ENCODE measurements at places on chromosomes 11 and 22.

DNA sequence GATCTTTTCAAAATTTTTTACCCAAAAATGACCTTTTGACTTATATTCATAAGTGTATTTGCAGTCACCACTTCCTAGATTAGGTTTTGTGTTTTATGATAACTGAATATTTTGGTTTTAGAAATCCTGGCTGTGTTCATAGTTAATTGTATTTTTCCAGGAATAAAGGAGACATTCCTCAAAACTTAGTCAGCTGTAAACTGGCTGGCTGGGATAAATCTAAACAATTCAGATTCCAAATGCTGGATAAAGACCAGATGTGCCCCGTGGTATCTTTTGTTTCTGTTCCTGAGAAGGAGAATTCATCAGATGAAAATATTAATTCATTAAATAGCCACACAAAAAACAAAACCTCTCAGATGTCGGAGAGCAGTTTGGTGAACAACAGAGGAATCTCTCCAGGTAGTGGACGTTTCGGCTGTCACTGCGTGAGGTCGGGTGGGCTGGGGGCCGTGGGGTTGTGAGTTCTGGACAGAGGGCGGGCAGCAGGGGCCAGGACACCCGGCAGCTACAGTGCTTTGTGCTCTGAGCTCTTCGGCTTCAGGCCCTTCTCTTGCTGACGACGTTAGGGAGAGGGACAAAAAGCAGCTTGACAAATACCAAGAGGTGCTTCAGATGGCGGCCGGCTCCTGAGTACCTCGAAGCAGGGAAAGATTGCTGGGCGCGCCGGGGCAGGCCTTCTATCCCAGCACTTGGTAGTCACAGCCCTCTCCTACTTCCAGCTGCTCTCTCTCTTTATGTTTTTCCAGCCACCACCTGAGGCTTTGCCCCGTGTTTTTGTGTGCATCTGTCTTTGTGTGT lies 24.6 kb downstream of the MOV10L1 start:
- peak; percentile 88 for DNase-seq

- peak; percentile 35 for DNase-seq
Measured at GRCh38 chr11:96390488-96390792, 627 bp downstream of the JRKL start.

DNA sequence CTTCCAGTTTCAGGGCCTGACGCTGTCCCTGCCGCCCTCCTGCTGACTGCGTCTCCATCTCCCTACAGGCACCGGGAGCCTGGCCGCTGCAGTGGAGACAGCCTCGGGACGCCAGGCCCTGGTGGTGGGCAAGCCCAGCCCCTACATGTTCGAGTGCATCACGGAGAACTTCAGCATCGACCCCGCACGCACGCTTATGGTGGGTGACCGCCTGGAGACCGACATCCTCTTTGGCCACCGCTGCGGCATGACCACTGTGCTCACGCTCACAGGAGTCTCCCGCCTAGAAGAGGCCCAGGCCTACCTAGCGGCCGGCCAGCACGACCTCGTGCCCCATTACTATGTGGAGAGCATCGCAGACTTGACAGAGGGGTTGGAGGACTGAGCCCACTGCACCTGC lies 7.0 kb downstream of the PDXP start:
- no peak for DNase-seq

DNA sequence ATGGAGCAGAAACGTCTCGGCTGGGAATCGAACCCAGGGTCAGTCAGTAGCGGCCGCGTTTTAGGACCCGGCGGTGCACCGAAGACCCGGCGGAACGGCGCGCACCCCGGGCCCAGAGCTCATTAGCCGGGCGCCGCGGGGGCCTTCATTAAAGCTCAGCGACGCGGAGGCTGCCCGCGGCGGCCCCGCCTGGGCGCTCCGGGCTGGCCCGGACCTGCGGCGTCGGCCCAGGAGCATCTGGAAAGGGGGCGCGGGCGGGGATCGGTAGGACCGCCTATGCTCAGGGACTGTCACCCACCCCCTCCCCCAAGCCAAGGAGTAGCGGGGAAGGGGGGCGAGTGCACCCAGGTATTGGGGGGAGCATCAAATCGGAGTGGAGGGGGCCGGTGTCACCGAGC lies 52.2 kb downstream of the CYTH4 start:
- no peak for DNase-seq

GRCh38 chr11:43532041-43532440 lies 148.5 kb upstream of the HSD17B12 start:
- DNase-seq: no peak

DNA sequence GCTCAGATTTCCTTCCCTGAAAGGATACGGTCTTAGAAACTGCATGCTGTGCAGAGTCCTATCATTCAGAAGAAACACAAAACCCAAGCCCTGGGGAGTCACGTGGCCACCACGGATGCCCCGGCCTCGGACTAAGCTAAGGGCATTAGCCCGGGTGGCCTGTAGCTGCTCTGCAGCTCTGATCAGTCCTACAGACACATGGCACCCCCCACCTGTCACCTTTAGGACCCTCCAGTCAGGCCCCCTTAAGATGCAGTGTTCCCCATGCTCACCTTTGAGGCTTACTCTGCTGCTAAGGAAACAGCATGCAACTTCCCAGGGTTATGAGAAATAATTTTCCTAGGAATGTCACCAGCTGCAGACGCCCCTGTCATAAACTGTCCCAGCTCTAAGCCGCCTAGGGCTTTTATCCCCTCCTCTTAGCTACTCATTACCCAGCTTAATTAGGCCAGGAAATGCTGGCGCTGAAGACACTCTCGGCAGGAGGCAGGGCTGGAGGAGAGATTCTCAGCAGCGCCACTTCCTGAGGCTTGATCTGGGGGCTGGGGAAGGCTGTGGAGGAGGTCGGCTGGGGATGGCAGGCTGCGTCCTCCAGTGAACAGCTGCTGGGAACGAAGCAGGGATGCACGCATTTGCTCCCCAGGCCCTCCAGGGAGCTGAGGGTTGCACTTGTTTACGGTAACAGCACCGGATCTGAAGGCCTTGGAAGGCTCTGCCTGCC lies 47.2 kb upstream of the ADA2 start:
- no peak for DNase-seq

- DNase-seq: peak; percentile 34
Measured at GRCh38 chr11:117097389-117098268, 599 bp downstream of the SIK3 start.

- DNase-seq: peak; percentile 30
Measured at GRCh38 chr22:38455530-38456271, 702 bp upstream of the KCNJ4 start.

- DNase-seq: no peak
Measured at GRCh38 chr11:78868563-78868962, 293.9 kb upstream of the NARS2 start.

DNA sequence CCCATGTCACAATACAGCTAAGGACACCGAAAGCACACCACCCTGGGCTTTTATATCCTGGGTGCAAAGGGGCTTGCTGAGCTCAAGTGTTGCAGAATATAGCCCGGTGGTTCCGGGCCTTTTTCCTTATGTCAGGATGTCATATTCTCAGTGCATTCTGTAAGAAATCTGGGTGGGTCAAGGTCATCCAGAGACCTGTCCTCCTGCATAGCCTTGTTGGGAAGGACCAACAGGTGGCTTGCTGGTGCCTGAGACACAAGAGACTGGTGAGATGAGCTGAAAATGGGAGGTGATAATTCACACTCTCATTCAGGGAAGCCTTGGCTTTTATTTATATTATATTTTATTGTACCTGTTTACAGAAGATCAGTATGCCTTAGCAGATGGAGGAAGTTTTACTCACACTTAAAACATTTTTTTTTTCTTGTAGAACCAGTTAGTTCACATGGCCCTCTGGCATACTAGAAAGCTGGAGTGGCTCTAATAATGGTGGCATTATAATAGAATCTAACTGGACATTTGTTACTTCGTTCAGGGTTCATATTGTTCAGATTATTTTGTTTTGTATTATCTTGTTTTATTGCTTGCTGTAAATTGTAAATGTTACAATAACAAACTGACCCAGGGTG lies 14.6 kb upstream of the TMEM123 start:
- no peak for DNase-seq

GRCh38 chr11:96054870-96055705 lies 131.2 kb upstream of the MTMR2 start:
- peak; percentile 61 for DNase-seq

DNA sequence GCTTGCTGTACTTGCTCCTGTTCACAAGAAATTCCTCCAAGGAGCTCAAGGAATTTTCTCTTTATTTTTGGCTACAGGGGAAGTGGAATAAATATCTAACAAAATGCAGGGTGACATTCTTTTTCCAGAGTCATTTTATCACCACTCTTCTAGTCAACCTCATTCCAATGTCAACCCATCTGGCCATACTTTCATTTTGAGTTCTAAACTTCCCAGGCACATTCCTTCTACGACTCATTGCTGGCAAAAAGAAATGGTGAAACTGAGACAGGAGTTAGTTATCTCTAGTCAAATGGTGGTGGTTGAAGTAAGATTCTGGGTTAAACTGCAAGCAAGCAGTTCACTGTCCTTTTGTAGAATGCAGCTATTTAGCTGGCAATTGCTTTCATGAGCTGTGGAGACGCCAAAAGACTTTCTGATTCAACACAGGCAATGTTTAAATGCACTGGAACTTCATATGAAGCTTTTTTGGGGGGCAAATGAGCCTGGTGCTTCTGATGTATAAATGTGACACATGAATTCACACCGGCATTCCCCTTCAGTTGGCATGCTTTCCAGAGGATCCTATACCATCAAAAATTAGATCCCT lies 304.6 kb downstream of the CADM1 start:
- peak; percentile 77 for DNase-seq

DNA sequence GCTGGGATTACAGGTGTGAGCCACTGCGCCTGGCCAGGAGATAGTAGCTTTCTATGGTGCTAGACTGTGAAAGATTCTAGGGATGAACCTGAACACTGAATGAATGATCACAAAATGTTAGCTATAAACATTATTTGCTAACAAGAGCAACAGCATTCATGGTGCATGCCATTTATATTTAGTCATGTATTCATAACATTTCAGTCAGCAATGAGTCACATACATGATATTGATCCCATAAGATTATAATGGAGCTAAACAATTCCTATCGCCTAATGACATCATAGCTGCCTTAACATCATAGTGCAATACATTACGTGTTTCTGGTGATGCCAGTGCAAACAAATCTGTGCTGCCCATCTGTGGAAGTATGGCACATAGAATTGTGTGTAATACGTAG lies 164.1 kb downstream of the ARHGAP42 start:
- DNase-seq: peak; percentile 44

DNA sequence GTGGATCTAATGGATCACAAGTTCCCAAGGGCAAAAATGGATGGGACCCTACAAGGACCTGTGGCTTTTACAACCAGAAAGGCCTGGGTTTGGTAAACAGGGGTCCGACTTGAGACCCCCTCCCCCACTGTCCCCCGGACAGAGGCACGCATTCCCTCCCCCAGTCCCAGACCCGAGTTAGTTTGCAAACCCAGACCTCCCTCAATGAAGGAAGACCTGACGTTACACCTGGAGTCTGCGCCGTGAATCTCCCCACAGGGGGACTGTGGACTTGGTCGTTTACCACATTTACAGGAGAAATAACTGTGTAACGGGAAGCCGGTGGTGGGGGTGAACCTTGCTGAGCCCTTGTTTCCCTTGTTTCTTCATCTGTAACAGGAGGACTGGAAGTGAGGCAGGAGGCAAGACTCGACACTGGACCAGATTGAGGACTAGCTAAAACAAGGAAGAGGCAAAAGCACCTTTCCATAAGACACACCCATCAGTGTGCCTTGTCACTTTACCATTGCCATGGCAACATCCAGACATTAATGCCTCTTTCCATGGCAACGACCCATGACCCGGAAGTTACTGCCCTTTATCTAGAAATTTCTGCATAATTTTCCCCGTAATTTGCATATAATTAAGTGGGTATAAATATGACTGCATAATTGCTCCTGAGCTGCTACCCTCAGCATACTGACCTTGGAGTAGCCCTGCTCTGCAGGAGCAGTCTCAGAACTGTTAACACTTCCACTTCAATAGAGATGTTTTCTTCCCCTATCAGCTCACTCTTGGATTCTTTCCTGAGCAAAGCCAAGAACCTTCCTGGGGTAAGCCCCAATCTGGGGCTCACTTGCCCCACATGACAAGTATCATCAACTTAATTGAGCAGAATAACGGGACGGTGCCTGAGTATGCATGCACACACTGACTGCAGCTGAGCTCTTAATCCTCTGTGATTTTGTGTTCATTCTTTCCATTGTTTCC lies 25.4 kb downstream of the PDGFB start:
- DNase-seq: no peak

DNA sequence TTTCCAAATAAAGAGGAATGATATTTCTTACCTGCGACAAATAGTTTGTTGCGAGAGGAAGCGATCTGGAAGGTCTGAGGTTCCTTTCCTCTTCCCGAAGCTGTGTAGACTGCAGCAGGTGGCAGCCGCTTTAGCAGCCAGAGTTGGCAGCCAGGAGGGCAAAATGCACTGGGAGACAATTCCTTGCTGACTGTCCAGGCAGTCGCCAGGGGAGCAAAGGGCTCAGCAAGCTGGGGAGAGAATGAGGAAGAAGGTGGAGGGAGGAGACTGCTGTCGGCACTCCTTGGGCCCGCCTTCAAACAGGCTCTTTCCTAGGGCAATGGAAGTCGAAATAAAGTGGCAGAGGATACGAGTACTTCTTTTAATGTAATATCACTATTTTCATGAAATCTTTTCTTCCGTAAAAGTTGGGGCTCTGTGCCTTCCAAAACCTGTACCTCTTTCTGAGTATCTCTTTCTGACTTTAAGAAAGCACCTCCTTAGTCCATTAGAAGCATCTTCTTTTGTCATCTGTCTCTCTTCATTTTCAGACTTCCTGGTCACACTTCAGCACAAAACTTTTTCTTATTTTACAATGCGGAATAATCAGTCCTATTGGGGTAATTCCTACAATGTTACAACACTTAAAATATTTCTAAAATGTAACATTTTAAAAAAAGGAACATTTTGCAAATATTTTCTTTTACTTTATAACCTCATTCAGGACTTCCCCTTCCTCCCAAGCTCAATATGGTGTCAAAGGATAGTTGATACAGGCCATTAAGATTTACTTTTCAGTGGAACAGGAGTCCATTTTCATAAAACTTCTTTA lies at the start of gene IL18:
TSS of gene IL18 (minus strand) at position 220 of the 811 bp plus-strand sequence. CDS start 9,041 bp downstream, outside the sequence.
- no peak for DNase-seq

DNA sequence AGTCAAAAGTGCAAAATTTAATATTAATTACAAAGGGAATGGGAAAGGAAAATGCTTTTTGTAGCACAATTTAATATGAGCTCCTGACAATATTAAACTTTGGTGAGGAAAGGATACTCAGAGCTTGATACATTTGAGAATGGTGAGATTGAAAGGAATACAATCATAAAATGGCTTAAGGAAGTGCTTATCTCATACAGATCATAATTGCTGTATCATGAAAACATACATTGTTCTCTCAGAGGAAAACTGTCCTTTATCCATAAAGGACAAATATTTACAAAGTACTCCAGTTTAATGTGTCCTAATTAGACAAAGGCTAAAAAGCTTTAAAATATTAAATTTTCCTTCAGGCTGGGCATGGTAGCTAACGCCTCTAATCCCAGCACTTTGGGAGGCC lies 260.4 kb downstream of the TMEM135 start:
- DNase-seq: no peak

Data from EH (cell line).